Smooth muscle cell of the brain vasculature (primary cell): ENCODE measurements at places on chromosomes 3 and 15.

GRCh38 chr3:195366200-195366925 is 76.5 kb downstream of the ACAP2 start:
- no peak for DNase-seq

GRCh38 chr3:45515999-45516725 is 78.4 kb upstream of the LIMD1 start:
- DNase-seq = no peak

- no peak for DNase-seq
These were observed 74.1 kb upstream of the POMGNT2 start for GRCh38 chr3:43180027-43180426.

DNA sequence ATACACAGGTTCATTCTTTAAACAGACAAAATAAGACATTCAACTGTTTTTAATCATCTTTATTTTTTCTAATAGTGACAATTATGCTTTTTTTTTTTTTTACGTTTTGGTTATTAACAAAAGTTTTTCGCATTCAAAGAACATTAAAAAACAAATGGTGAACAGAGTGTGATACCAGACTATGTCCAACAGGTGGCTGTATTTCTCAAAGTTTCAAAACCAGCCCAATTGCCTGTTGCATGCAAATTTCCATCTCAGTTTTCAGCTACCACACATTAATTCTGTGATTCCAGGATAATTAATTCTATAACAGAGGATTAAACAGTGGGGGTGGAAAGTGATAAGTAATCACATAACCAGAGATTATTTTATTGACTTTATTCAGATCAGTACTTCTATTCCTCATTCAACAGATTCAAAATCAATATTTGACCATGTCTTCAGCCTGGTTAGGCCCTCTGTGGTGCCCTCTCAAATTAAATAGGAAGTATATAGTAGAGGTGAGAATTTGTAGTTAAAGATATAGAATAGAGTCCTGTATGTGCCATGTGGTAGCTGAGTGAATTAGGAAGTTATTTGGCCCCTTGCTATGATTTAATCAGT is 122.2 kb upstream of the DCBLD2 start:
- peak; percentile 10 for DNase-seq

- DNase-seq = no peak
These were observed 115.8 kb upstream of the ARHGEF3 start for GRCh38 chr3:56917361-56918110.

DNA sequence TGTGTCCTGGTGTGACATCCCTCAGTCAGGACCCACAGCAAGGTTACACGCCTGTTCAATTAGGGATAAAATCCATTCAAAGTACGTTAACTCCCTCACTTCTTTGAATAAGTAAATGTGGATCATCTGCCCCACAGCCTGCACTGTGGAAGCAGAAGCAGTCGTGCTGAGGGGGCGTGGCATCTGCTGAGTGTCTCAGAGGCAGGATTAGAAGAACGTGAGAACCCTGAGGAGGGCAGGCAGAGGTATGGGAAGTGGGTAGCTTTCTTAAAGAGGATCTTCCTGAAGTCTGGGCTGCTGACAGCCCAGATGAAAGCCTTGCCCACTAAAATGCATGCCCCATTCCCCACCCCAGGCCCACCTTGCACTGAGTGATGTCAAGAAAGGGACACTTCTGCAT is 28.5 kb downstream of the CRABP1 start:
- DNase-seq = no peak

GRCh38 chr3:178059836-178060235 is 476.4 kb upstream of the KCNMB2 start:
- no peak for DNase-seq

DNA sequence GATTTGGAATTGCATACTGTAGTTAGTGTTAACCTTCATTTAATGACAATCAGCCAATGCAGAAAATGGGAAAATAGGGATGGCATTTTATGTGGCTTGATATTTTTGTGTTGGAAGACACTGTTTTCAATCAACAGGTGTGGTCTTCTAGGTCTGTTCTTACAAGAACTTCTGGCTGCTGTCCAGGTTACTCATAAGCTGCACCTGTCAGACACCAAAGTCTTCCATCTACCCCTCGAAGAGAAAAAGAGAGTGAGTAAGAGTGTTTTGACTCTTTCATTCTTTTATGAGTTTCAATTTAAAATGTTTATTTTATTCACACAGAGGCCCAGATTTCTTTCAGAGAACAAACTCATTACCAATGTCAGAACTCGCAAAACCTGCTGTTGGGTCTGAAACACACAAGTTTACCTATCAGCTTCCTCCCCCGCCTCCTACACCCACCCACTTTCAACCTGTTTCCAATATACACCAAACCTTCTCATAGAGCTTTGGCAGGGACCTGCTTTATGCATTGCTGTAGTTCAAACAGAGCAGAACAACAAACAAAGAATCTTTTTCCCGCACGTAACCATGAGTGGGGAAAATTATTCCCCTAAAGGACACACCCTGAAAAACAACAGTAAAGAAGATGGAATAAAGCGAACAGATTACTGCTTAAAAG is 767.7 kb upstream of the ALCAM start:
- DNase-seq = no peak

- peak; percentile 70 for DNase-seq
These were observed 155.3 kb downstream of the THRB start for GRCh38 chr3:24339266-24339825.

DNA sequence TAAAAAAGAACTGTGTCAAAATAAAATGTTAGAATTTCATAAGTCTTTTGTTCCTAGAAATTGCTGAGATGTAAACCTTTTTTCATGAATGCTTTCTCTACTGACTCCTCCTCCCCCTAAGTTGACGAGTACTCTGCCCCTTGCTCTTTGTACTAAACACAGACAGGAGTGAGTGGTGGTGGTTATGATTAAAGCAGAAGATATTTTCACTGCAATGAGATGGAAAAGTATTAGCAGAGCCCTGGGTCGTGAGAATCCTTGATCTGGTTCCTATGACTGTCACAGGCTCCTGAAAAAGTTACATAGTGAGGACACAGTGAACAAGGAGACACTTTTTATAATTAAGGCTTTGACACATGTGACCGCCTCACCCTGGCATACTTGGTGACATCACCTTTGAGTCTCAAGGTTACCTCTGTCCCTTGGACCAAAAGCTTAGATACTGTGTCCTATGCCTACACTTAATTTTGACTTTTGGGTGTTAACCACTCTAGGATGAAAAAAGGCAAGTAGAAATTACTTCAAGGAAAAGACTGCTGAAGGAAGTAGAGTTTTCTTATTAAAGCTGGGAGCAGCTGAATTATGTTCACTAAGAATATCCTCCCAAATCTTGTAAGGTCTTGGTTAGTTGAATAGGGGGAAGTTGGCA is 130.4 kb upstream of the LYSMD4 start:
- no peak for DNase-seq

GRCh38 chr3:56193519-56193918 is 274.7 kb downstream of the ERC2 start:
- no peak for DNase-seq

DNA sequence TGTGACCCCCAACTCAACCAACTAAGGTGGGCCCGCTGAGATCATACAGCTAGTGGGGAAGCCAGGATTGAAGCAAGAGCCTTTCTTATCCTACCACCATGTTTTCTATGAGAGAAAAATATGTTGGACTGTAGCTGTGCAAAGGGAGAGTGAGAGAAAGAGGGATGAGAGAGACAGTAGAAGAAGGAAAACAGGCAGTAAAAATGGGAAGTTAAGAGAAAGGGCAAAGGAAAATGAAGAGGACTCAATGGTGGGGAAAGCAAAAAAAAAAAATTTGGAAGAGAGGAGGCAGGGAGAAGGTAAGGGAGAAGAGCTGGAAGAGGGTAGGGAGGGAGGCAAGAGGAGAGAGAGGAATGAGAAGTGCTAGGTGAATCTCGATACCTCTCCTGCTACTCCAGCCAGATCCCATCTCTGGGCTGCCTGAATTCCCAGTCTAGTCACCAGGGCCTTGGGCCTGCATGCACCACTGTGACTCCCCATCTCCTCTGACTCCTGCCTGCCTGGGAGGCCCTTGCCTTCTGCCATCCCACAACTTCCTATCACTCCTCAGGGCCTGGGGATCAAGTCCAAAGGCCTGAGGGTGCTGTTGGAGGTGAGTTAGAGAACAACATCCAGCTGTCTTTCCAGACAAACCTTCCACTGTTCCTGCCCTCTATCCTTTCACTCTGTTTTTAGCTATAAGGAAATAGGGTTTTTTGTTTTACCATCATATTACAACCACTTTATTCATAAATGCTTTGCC is 15.7 kb downstream of the FAM81A start:
- no peak for DNase-seq

DNA sequence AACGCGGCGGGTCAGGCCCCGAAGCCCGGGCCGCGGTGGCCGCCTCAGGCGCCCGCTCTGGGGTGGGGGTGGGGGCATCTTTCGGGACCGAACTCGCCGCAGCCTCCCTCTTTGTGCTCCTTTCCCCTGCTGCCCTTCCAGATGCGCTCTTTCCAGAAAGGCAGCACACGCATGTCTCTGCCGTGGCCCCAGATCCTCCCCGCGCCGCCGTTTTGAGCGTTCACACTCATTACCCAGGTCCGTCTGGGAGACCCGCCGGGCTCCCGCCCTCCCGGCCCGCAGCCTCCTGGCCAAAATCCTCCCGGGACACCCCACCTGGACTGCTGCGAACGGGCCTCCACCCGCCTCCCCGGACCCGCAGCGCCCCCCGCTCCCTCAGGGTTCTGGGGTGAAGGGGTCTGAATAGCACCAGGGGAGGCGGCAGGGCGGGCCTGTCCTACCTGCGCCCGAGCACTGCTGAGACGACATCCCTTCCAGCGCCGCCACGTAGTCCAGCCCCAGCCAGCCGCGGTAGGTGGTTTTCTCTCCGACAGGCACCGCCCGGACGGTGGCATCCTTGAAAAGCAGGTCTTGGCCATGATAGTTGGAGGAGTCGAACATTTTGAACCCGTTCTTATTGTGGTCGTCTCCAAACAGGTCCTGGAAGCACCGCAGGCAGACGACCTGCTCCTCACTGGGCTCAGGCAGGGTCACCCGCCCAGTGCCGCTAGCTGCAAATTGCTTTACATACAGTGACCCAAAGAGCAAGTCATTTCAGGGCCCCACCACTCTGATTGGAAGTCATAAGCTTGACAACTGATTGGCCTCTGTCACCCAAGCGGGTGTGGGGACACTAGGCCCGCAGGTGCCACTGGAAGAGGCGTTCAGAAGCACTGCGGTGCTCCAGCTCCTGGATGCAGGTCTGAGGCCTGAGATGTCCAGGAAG is 25.9 kb downstream of the MELTF start:
- no peak for DNase-seq

DNA sequence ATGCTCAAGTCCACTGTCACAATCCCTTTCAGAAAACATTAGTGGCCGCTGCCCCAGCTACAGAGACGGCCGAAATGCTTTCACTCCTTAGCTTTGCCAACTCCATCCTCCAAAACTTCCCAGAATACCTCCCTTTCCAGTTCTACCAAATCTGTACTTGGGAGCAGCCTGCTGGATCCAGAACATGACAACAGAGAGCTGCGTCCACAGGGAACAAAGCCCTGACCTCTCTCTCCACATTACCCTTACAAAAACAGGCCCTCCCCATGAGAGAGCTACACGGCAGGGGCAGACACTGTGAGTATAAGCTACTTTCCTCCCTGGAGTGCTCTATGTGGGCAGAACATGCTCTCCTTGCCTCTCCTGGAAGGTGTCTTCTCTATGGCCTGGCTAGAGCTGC is 6.3 kb downstream of the RBM15B start:
- DNase-seq = no peak

DNA sequence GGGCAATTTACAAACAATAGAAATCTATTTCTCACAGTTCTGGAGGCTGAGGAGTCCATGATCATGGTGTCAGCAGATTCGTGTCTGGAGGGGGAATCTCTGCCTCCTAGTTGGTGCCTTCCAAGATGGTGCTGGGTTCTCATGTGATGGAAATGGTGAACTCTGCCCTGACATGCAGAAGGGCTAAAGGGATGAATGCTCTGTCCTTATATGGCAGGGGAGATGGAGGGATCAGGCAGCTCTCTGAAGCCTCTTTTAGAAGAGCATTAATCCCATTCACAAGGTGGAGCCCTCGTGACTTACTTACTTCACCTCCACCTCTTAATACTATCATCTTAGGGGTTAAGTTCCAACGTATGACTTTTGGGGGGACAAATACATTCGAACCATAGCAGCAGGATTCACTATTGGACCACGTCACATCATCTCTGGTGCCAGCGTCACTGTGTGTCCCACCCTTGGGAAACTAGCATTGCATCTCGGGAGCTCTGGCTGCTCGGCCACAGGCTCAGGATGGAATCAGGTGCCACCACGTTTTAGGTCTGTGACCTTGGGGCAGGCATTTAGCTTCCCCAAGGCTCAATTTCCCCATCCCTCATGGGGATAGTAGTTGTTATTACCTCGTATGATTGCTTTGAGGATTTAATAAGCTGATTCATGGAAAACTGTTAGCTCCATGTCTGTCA is 53.0 kb downstream of the SV2B start:
- DNase-seq = no peak

DNA sequence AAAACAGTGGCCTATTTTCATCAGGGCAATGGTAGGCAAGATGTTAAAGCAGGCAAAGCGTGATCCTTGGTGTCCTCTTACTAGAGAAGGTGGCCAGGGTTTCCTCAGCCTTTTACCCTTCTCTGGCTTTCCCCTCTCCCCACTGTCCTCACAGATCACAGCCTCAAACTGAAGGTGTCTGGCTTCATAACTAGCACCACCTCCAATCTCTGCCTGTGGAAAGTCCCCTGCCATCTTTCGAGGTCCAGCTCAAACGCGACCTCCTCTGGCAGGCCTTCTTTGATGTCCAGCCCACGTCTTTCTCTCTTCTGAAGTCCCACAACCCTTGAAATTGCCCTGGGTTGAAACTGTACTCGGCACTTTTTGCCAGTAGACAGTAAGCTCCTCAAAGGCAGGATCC is 35.9 kb downstream of the CYP19A1 start:
- DNase-seq = no peak

GRCh38 chr15:89075101-89075640 is 13.1 kb upstream of the ABHD2 start:
- no peak for DNase-seq

DNA sequence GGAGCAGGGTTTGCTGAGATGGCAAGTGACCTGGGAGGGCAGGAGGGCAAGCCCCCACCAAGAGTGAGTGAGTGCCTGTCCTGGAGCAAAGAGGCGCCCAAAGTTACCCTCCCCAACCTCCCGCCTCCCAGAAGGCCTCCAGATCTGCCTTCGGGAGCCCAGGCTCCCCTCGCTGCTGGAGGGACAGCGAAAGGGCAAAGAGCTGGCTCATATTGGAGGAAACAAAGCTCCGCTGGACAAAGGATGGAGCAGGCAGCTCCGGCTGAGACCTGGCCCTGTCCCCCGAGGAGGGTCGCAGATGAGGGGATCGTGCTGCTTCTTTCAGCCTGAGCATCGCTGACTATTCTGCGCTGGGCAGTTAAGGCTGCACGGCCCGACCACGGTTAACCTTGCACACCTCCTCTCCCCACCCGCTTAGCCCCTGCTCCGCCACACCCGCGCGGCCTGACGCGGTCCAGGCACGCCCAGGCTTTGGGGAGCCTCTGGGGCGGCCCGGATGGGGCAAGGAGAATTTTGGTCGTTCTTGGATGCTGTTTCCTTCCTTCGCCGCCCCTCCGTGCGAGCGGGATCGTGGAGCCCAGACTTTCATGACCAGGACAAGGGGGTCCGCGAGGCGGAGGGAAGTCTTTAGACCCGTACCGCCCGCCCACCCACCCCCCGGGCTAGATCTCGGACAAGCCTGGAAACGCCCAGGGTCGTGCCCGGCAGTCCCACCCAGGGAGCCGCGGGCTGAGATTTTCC is 651 bp downstream of the PLCD1 start:
- no peak for DNase-seq

- no peak for DNase-seq
These were observed 5.3 kb downstream of the PTPN9 start for GRCh38 chr15:75573648-75574384.

GRCh38 chr3:46979958-46980497 is 562 bp downstream of the NBEAL2 start:
- no peak for DNase-seq

- DNase-seq = no peak
These were observed 19.4 kb upstream of the PLXNA1 start for GRCh38 chr3:126963261-126964190.
